Fibroblast of skin of left biceps (primary cell): ENCODE measurements at places on chromosomes 5 and 9.
A peak's percentile ranks its signal among the peaks of the same experiment; 100 is the strongest.

DNA sequence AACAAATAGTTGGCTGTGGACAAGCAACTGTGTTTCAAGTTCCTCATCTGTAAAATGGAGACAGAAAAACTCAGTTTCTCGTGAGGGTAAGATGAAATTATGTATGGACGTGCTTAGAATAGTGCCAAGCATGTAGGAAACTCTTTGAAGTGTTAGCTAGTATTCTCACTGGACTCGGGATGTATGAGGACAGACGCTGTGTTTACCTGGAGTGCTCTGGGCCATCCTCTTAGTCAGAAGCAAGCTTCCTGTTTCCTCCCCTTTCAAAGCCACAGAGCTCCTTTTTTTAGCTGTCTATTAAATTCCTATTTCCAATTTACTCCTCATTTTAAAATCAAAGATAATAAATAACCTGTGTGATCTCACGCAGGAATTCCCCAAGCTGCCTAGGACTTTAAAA is 23.8 kb upstream of the IQGAP2 start:
- DNase-seq = no peak

- no peak for DNase-seq
These were observed 27.4 kb upstream of the F2RL1 start for GRCh38 chr5:76791461-76791860.

GRCh38 chr5:124477577-124477976 is 268.9 kb downstream of the ZNF608 start:
- no peak for DNase-seq

DNA sequence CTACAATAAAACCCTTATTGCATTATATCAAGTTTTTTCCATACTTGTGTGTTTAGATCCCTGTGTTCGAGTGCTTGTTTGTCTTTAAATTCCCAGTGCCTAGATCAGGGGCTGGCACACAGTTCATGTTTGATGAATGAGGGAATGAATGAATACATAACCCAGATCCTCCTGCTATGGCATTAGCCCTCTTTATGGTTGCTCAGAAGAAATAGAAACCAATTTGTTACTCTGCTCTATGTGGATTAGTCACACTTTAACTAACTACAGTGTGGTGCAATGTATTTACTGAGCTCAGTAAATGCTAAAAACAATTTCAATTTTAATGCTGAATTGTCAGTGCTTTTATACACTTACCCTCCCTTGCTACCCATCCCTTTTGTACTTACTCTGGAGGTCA is 16.4 kb upstream of the GALNT10 start:
- no peak for DNase-seq

DNA sequence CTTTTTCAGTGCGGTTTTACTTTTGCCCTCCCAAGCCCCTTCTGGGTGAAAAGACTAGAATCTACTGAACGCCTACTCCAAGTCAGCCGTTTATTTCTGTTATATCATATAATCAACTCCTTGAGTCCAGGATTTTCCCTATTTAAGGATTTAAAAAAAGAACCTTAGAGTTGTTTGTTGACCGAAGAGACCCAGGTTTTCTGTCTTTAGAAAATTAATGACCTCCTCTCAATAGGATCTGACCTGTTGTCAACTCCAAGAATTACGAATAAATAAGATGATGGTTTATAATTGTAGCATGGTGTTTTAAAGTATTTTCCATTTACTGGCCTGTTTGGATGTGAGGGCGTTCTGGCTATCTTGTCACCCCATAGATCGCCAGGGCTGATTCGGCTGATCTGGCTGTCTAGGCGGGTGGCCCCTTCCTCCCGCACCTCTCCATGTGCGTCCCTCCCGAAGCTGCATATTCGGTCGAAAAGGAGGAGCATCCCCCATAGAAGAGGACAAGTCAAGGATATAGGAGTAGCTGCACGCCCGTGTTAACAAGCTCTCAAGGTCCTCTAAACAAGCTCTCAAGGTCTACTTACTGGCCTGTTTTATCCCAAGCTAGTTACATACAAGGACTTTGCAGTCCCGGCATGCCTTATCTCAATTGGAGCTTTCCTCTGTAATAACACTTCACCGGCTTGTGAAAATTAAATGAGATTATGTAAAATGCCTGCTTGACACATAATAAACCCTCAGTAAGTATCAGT is 1.1 kb upstream of the UBAP2 start:
- no peak for DNase-seq

GRCh38 chr5:76386360-76386759 is 16.7 kb upstream of the IQGAP2 start:
- no peak for DNase-seq

- DNase-seq = no peak
These were observed 41.8 kb downstream of the UGCG start for GRCh38 chr9:111938427-111938800.

DNA sequence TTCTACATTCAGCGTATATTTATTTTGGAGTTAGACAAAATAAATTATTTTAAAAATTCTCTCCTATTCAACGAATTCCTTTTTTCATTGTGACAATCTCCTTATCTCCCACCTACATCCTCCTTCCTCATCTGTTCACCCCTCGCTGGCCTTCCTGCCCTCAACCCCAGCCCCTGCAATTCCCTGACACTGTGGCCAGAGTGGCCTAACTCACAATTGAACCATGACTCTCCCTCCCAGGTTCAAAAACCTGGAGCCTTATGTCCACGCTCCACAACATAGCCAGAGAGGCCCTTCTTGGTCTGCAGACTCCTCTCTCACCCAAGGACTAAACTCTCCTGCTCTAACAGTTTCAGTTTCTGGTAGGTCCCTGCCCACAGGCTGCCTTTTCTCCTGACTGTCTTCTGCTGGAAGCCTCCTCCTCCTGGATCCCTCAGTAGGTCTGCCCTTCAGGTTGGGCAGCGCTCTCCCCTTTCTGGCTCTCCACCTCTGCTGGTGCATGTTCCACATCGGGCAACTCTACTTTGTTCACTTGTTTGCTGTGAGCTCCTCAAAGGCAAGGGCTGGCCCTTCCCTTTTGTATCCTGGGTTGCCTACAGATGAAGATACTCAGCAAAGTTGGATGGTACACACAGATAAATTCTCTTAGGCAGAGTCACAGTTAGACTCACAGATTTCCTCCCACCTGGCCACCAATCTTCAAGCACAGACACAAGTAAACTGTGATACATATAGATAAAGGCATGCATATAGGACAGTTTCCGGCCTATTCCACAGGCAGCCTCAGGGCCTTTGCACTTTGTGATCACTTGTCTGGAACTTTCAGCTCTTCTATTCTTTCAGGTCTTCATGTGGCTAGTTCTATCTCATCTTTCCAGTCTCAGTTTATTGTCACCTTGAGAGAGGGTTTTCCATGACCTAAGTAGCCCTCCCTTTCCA is 19.8 kb upstream of the MYORG start:
- DNase-seq = no peak

GRCh38 chr5:9720361-9720760 is 90.2 kb upstream of the TAS2R1 start:
- no peak for DNase-seq

GRCh38 chr9:110575169-110575568 is 4.4 kb downstream of the SVEP1 start:
- DNase-seq = no peak

DNA sequence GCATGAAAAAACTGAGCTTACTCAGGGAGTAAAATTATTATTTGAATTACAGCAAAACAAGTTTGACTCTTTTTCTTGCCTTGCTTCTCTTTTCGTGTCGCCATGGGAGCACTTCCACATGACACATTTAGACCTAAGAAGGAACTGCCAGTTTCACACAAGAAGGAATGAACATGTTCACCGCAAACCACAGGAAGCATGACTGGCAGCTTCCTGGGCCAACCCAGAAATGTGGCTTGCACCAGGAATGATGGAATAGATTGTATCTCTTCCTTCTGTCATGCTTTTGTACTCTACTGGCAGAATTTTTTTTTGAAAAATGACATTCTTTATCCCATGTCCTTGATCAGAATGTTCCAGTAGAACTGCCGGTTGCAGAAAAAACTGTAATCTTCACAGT is 32.9 kb upstream of the MAN2A1 start:
- DNase-seq = peak; percentile 67

DNA sequence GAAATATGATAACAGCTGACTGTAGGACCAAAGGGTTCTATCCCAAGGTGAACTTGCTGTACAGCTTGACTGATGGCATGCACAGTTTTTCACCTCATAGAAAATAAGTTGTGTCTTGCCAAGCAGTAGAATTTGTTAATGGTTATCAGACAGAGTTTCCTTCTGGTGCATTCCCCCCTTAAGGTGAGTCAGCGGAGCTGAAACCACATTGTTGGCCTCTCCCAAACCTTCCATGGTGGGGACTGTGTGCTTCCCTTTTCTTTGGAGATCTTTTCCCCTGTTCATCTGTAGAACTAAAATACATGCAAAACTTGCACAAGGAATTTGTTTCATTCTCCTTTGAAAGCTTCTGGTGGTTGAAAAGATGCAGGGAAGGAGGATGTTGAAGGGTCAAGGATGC is 179.8 kb downstream of the FGF1 start:
- no peak for DNase-seq

DNA sequence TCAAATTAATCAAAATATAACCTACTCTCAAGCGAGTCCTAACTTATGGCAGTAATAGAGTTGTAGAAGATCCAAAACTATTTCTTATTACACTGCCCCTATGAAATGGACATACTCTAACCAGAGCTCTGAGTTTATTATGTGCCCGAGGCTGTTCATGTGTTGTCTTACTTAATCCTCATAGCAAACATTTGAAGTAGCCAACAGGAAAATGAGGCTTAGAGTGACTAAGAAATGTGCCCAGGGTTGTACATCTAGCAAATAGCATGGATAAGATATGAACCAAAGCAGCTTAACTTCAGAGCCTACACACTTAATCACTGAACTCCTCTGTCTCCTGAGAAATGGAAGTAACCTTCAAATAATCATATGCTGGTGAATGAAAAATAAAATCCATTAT is 1551.7 kb downstream of the MAT2B start:
- DNase-seq = no peak

DNA sequence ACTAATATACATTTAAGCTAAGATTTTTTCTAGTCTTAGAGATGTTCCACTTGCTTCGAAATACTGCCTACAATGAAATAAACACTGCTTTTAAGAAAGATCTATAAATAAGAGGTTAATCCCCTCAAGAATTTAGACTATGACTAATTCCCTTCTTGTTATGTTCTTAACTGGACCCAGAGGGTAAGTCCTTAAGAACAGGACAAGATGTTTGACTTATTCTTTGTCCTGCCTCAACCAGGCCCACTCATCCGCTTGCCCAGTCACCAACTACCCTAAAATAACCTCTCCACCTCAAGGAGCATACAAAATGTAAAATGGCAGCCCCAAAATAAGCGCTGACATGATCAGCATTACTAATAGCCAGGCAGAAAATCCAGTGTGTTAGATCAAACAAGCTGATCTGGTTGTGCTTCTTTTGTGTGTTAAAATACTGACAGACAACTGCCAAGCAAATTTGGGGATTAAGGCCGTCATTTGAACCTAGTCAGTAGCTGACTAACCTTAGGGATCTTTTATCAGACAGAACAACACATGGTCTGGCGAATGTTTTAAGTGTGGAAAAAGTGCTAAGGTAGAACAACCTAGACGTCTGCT is 93.7 kb upstream of the SMC5 start:
- no peak for DNase-seq

GRCh38 chr5:135471726-135472125 is 19.6 kb upstream of the TIFAB start:
- DNase-seq = no peak

DNA sequence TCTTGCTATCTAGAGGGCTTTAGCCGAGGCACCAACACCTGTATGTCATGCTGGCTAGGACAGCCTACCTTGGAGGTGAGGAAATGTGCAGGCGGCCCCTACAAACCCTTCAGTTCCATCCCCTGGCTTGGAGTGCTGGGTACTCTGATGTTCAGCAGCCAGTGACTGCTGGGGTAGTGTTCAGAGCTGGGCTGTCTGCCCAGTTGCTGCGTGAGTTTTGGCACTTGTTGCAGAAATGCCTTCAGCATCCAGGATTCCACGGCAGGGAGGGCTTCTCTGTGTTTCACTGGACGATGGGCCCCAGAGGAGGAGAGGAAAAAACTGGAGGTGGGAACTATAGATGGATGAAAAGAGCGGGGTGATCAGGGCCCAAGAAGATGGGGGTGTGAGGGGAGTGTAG is 10.4 kb downstream of the SWI5 start:
- DNase-seq = no peak

- DNase-seq = peak; percentile 60
These were observed 164.8 kb upstream of the OTULINL start for GRCh38 chr5:14416621-14417275.

- DNase-seq = no peak
These were observed 180.6 kb downstream of the CACNA1B start for GRCh38 chr9:138058181-138058580.

- no peak for DNase-seq
These were observed 50.6 kb downstream of the NREP start for GRCh38 chr5:111706345-111706744.

DNA sequence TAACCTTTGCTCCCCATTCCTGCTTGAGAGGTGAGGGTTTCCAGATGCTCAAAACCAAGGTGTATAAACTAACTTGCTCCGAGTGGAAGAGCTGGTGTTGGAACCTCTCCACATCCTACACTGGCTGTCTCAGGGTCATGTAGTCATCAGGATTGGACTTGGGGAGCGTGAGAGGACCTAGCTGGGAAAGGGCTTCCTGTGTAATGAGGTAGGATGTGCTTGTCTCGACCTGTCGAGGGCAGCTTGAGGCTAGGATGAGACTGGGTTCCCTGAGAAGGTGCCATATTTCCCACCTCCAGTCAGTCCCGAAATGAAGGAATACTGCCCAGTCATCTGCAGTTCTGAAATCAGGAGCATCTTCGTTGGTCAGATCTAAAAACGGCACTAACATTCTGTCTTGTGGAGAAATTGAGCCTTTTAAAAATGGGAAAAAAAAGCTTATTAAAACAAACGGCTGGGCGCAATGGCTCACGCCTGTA is 1.3 kb downstream of the CCNI2 start:
- DNase-seq = no peak
